HepG2 (cell line): ENCODE measurements at places on chromosomes 5 and 9. TPM values are rescaled to one million over a fixed set of nuclear protein-coding genes. Genes with fewer than 3 reads are reported as not detected.

- no peak for DNase-seq
Measured at GRCh38 chr5:65041296-65042158, 272.8 kb downstream of the CWC27 start.

- no peak for DNase-seq
Measured at GRCh38 chr9:111016016-111016415, 22.3 kb downstream of the LPAR1 start.

DNA sequence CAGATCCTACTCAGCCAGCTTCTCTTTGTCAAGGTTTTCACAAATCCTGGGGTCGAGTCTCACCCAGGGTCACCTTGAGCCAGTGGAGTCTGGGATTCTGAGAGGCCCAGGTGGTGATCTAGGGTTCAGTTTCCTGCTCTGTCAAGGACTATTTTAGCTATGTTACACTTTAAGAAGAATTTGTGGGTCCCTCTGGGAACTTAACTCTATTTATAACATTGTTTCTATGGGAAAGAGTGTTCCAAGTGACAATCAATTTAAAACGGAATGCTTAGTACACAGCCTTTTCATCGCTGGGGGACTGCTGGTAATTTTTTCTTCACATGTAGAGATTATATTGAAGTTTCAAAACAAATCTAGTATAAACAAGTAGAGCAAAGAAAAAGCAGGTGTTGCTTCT lies 26.9 kb upstream of the TMEM252 start:
- no peak for DNase-seq

The TAF11L10 gene
- polyA plus RNA-seq: not detected in 2 replicates

- no peak for DNase-seq
Measured at GRCh38 chr5:41985945-41986695, 61.0 kb downstream of the FBXO4 start.

DNA sequence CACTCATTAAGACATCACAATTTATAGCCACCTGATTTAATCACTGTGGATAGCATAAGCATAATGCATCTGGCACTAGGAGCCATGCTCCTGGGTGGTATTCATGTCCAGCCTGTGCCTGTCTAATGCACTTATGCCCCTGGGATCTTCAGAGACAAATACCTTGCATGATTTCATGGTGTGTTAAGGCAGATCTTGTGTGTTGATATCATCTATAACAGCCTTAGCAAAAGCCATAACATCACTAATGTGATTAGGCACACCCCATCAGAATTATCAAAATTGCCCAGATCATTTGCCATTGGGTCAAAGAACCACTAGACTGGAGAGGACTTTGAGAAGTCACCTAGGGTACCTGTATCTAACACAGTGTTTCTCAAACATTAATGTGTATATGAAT lies 43.7 kb upstream of the SELENOP start:
- DNase-seq: no peak

DNA sequence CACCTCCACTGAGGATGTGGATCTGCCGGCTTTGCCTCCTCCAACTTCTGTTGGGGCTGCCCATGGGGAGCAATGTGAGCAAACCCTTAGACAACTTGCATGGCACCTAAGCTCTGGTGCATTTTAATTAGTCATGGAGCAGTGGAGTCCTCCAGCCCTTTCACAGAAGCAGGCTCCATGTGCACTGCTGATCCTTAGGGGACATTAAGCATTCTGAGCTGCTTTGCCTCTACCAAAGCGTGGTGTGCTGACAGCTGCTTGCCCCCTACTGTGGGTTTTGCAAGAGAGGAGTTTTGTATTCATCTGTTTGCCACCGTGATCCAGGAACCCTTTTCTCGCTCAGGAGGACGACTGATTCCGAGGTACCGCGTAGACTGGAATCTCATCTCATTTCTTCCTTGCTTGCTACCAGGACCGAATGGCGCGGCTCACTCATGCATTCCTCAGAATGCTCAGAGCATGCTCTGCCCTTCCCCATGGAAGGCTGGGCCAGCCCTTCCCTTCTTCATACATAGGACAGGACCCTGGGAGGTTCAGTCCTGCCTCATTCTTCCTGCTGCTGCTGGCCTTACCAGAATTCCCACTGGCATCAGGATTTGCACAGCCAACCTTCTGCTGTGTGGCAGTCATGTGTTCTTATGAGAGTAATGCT lies 432.5 kb downstream of the GADD45G start:
- DNase-seq: no peak

- no peak for DNase-seq
Measured at GRCh38 chr5:94485067-94485466, 133.3 kb downstream of the KIAA0825 start.

DNA sequence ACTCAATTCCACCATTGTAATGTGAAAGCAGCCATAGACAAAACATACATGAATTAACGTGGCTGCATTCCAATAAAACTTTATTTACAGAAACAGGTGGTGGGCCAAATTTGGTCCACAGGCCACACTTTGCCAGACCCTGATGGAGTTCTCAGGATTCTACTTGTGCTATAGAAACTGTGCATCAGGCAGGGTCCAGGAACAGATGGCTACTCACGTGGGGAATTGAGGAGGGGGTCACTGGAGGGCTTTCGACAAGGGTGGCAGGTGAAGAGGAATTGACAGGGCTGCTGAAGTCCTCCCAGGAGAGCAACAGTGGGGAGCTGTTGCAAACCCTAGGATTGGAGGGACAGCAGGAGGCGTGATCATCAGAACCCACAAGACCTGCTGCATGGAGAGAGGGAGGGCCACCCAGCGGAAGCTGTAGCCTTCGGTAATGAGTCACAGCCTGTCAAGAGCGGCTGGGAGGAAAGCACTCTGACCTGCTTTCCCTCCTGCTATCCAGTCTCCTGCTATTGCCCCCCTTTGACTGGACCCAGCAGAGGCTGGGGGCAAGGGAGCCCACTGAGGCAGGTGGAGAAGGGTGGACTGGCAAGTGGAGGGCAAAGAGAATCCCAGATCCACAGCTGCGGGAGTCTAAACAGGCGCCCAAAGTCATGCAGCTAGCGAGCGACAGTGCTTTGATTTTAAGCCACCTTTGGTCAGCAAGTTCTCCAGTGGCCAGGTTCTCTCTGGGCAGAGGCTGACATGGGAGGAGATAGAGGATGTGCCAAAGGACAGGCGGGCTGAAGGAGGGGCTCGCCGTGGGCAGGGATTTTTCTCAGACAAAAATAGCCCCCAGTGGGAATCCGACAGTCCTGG lies 138.3 kb upstream of the SMIM23 start:
- DNase-seq: peak; percentile 21

DNA sequence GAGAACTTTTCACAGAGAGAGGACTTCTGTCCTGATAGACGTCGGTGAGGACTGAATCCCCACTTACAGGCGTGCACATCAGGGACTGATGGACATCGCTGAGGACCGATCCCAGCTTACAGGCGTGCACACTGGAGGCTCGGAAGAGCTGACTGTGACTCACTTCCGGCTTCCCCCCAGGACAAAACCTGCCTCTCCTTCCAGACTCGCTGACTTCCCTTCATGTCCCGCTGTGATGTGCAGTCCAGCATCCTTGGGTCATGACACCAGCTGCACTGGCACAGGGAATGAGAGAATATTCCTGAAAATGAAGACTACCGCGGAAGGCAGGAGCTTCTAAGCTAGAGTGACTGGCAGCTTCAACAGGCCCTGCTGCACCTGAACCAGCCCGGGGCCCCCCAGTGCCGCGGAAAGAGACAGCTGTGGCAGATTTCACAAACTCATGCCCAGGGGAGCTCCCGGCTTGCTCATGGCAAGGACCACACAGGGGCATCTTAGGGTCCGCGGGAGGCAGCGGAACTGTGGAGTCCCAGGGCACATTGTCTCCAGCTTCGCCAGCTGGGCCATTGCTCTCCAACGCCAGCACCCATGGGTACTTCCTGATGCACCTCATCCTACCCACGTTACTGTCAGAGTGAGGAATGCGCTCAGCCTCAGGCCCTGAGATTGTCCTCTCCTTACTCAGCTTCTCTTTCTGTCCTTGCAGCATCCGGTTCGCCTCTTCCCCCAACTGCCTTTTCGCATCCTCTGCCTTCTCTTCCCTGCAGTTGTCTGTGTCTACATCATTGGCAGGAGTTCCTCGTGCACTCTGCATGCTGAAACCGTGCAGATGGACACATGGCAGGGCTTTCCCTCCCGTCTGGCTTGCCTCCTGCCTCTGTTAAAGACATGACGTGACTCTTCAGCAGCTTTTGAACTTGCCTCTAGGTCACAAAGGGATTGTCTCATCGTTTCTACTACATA lies 29.5 kb downstream of the SURF6 start:
- DNase-seq: no peak

- DNase-seq: no peak
Measured at GRCh38 chr5:108233617-108234155, 148.2 kb downstream of the FBXL17 start.

The ARHGEF39 gene
- polyA plus RNA-seq: 8.0 and 12.3 TPM in 2 replicates
